A549 treated with CORT108297 at 1 μM for 4 hours (cell line): ENCODE measurements at places on chromosomes 11 and 22. TPM values are rescaled to one million over a fixed set of nuclear protein-coding genes. Genes with fewer than 3 reads are reported as not detected.

Gene PDHX
- total RNA-seq = 28.8 to 35.8 TPM (median 30.1 TPM) in 5 replicates

Gene POTEH
- not detected in 5 replicates for total RNA-seq

Gene APOL4
- not detected in 5 replicates for total RNA-seq

Gene ZBTB16
- 0.06 to 0.07 TPM (median 0.06 TPM) in 4 of 5 replicates, not detected in the other for total RNA-seq

Gene MS4A18
- total RNA-seq = not detected in 5 replicates

Gene PAX6
- 0.92 to 1.5 TPM (median 1.3 TPM) in 5 replicates for total RNA-seq

Gene SLC22A6
- not detected in 5 replicates for total RNA-seq

Gene UPB1
- not detected in 5 replicates for total RNA-seq

Gene FBXO7
- 69.1 to 73.8 TPM (median 72.8 TPM) in 5 replicates for total RNA-seq

Gene ADORA2A
- total RNA-seq = 0.59 to 1.0 TPM (median 0.89 TPM) in 5 replicates

Gene OR56A3
- total RNA-seq = not detected in 5 replicates

Gene BIRC3
- total RNA-seq = 29.8 to 43.5 TPM (median 38.8 TPM) in 5 replicates

Gene TMPRSS13
- total RNA-seq = not detected in 5 replicates

Gene OR52A1
- total RNA-seq = not detected in 5 replicates

Gene OR52H1
- not detected in 5 replicates for total RNA-seq

Gene ADM2
- 0.38 to 0.83 TPM (median 0.64 TPM) in 5 replicates for total RNA-seq

Gene DEFB131B
- not detected in 5 replicates for total RNA-seq

Gene DDIAS
- 16.1 to 19.4 TPM (median 18.4 TPM) in 5 replicates for total RNA-seq
